ENCODE measurements at places on chromosomes 3 and 15.
A peak's percentile ranks its signal among the peaks of the same experiment; 100 is the strongest.

GRCh38 chr15:51390241-51390965, 48.9 kb downstream of the GLDN start:
- DNase-seq, result no peak

GRCh38 chr3:16406579-16406978, 106.9 kb downstream of the RFTN1 start:
- no peak for DNase-seq

DNA sequence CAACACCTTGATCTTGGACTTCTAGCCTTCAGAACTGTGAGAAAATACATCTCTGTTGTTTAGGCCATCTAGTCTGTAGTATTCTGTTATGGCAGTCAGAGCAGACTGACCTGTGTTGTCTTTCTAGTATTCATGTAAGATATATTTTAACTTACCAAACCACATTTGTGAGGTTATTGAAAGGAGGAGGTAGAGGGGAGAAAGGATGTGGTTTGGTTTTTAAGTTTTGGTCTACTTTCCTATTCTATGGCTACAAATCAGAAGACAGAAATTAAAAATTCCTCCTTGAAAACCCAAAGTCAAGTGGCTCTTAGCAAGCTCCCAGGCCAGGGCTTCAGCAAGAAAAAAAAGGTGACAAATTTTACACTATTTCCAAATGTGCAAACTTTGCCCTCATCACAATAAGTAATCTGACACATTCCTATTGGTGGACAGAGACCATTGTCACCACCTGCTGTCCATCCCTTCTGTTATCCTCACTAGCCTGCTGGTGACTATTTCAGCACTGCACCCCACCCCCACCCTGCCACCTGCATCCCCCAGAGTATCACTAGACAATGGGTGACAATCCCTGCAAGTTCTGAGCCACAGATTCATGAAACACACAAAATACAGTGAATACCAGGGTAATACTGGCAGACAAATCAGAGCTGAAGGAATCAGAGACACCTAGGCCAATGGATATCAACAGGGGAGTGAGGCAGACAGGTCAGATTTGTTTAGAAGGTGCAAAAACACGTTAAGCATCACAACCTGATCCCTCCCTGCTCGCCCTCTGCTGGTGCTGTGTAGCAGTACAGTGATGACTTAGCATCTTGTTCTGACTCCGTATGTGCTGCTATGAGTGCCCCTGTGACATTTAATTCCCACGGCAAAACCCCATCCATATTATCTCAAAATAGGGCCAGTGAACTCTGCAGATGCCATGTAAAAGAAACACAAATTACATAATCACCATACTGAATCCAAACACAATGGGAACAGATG, 79.0 kb upstream of the DCLK3 start:
- peak; percentile 60 for DNase-seq

GRCh38 chr15:77507143-77507897, 86.6 kb downstream of the HMG20A start:
- DNase-seq, result no peak

DNA sequence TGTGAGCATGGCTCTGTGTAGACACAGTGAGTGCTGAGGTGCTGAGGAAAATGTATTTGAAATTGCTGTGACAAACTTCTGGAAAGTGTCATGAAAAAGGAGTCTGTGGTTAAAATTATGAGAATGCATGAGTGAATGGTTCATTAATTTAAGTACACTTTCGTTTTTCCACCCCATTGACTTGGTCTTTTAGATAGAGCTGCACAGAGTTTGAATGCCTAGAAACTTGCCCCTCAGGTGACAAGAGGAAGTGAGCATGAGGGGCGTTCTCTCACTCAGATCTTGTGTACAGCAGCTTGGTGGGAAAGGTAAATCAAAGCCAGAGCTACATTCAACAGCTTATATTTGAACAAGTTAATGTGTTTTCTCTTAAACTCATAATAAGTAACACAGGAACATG, 296.8 kb downstream of the WDR72 start:
- no peak for DNase-seq

Data from activated CD4-positive, alpha-beta T cell treated with anti-CD3 and anti-CD28 coated beads, Interleukin-2, amount 10 ng/mL, durations not matched to agents 7 days and 5 days (primary cell).